Colonic mucosa (tissue), 4 donors: ENCODE measurements at places on chromosomes 3 and 15. TPM values are rescaled to one million over a fixed set of nuclear protein-coding genes. Genes with fewer than 3 reads are reported as not detected.

Gene LYZL4
- total RNA-seq = not detected

Gene GUCA1C
- total RNA-seq = not detected

Gene CCDC174
- 15.4 TPM for total RNA-seq

Gene PRTG
- total RNA-seq = 1.2 TPM

Gene IFT122
- 31.5 TPM for total RNA-seq

Gene CCR2
- total RNA-seq = 1.5 TPM

Gene CFAP100
- not detected for total RNA-seq

DNA sequence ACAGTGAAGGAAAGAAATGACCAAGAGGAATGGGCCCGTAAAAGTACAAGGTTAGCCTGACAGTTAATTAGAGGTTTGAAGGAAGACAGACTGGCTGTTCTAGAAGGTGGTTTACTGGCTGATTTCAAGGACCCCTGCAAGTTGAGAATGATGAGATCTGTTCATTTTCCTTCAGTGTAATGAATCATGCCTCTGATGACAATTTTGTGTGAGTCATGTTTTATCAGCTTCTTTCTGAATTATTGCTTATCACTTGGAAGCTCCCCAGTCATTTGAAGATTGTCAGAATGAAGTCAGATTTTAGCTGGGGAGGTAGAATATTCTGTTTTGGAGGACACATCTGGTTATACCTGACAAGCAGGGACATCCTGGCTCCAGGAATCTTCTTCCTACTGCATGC, 50.6 kb downstream of the DRD3 start:
- H3K4me3 ChIP-seq = no peak overlapping the region
- H3K27me3 ChIP-seq = no peaks in the 10 kb centered on the region

DNA sequence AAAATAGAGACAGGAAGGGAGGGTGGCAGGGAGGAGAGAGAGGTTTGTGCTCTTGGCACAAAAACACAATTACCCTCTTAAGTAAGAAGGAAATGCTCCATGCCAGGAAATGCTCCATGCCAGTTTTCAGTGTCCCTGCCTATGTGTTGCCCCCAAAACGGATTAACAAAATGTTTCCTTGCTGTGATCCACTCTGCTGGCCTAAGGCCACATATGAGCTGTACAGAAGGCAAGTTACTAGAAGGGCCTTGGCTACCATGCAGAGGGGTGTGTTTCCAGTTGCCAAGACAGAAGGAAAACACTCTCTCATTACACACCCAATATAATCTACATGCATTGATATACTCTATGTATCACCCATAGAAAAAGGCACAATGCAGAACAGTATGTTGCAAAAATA, 98.2 kb upstream of the PTPRG start:
- no peaks in the 10 kb centered on the region for H3K27me3 ChIP-seq
- H3K4me1 ChIP-seq = no peaks in the 10 kb centered on the region
- no peak for DNase-seq
- H3K27ac ChIP-seq = no peak overlapping the region

DNA sequence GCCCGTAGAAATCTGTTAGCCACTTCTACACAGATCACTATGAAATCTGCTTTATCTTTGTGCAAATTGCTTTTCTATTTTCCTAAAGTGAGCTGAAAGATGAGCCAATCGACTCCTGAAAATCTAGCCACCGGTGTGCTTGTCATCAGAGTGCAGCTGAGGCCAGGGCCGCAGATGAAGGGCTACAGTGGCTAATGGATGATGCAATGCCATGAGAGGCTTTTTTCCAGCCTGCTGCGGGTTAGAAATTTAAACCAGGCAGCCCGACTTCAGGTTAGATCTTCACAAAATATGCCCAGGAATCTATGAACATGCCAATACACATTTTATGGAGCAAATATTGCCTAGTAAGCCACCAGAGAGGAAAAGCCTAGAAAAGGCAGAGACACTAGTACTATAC, 948.2 kb upstream of the CFAP20DC start:
- H3K4me1 ChIP-seq = no peaks in the 10 kb centered on the region
- H3K27ac ChIP-seq = no peak overlapping the region
- no peaks in the 10 kb centered on the region for H3K36me3 ChIP-seq
- no peaks in the 10 kb centered on the region for H3K27me3 ChIP-seq
- DNase-seq = no peak
- no peak overlapping the region for H3K4me3 ChIP-seq

DNA sequence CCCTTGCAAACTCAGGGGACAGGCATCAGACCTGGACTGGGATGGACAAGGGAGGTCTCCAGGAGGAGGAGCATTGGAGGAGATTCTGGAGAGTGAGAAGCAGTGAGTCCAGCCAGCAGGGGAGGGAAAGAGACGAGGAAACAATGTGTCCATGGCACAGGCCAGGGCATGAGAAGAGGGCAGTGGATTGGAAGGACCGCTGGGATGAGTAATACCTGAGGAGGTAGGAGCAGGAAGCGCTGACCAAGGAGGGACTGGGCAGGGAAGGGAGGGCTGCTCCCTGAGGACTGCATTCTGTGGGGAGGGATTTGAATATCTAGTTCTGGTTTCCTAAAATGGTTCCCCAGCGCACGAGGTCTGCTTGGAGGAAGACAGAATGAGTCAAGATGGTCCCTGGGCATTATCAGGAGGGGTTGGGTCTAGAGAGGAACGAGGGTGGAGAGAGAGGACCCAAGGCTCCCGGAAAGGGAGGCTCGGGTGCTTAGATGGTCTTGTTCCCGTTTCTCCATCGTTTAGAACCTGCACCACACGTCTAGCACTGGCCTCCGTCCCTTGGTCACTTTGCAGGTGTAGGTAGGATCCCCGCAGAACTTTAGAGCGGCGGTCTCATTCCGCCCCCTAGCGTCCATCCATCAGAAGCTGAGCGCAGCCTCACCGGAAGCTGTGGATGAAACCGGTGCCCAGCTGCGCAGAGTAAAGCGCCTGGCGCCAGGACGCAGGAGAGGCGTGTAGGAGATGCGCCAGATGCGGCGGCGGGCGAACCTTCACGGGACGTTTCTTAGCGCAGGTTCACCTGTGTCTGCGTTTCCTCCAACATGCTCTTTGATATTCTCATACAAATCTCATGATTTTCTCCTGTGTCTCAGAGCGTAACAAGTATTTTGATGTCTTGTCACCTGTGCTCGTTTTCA, 190.7 kb upstream of the NDN start:
- DNase-seq = peak; percentile 58
- H3K4me1 ChIP-seq = no peaks in the 10 kb centered on the region
- H3K27me3 ChIP-seq = no peaks in the 10 kb centered on the region
- H3K4me3 ChIP-seq = no peak overlapping the region
- no peak overlapping the region for H3K27ac ChIP-seq

- no peaks in the 10 kb centered on the region for H3K27me3 ChIP-seq
- no peaks in the 10 kb centered on the region for H3K4me1 ChIP-seq
- no peak overlapping the region for H3K4me3 ChIP-seq
- no peak overlapping the region for H3K27ac ChIP-seq
- H3K36me3 ChIP-seq = no peaks in the 10 kb centered on the region
These were observed 44.0 kb downstream of the NR2F2 start for GRCh38 chr15:96374499-96374898.
